ENCODE measurements at places on chromosomes 2 and 18.

GRCh38 chr2:133390156-133390555 is 178.1 kb downstream of the NCKAP5 start:
- DNase-seq: no peak

GRCh38 chr2:209525331-209525730 is 101.5 kb downstream of the MAP2 start:
- DNase-seq: no peak

GRCh38 chr2:23713351-23713750 is 213.6 kb downstream of the ATAD2B start:
- no peak for DNase-seq

- no peak for DNase-seq
These were observed 34.9 kb downstream of the SCN1A start for GRCh38 chr2:166092889-166093288.

- DNase-seq: no peak
These were observed 150.9 kb downstream of the EHBP1 start for GRCh38 chr2:62856228-62857040.

DNA sequence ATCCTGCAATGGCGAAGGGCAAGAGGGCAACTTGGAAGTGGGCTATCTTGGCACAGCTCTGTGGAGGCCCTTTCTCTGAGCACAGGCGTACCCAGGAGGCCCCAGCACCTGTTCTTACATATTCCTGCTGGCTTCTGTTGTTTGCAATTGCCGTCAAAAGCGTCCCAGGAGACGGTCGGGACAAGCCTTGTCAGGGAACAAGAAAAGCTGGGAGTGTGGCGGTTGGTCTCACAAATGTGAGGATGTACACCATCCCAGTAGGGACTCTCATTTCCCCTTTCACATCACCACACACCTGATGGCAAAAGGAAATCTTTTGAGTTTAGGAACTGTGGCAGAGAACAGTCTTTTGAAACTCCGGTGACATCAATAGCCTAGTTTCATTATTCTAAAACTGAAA is 94.7 kb upstream of the EFEMP1 start:
- no peak for DNase-seq

DNA sequence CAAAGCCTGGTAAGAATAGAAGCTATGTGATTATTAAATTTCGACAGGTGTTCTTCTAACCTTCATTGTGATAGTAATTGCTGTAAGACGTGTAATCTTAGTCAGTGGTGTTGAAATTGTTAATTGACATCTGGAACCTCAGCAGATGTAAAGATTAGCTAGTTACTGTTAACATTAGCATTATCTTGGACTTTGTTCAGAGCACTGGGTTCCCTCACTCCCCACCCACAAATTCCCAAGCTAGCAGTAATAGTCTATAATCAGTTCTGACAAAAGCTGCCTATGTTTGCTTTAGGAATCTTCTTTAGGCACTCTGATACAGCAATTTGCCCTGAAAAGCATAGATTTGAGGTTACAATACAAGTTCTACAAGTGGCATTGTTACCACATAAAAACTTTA is 233.7 kb downstream of the EN1 start:
- no peak for DNase-seq

DNA sequence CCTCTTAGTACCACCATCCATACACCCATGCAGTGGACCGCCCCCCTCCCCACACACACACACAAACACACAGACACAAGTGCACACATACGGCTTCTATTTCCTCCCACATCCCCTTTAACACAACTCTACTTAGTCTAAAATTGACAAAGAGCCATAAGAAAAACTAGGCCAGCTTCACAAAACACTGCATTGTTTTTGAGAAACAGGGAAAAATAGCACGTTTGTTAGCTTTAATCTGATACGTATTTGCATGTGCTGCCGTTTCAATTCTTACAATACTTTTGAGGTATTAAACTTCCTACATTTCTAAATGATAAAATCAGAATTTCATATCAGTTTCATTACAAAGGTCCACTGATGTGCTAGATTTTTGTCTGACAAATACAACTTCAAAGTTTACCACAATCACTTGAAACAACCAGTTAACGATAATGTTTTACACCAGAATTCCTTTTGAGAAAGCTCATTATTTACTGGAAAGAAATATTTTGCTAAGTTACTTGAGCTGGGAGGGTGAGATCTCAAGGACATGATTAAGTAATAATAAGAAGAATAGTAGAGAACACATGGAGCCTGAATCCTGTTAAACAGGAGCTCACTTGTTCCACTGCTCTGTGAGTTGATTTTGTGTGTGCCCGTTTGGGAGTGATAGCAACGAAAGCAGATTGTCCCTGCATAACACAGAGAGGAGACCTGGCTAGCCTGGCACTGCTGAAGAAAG is 74.5 kb downstream of the MOGAT1 start:
- DNase-seq: no peak

GRCh38 chr2:151775057-151775740 is 40.9 kb upstream of the NEB start:
- no peak for DNase-seq
